ENCODE measurements at places on chromosomes 6 and 20.

DNA sequence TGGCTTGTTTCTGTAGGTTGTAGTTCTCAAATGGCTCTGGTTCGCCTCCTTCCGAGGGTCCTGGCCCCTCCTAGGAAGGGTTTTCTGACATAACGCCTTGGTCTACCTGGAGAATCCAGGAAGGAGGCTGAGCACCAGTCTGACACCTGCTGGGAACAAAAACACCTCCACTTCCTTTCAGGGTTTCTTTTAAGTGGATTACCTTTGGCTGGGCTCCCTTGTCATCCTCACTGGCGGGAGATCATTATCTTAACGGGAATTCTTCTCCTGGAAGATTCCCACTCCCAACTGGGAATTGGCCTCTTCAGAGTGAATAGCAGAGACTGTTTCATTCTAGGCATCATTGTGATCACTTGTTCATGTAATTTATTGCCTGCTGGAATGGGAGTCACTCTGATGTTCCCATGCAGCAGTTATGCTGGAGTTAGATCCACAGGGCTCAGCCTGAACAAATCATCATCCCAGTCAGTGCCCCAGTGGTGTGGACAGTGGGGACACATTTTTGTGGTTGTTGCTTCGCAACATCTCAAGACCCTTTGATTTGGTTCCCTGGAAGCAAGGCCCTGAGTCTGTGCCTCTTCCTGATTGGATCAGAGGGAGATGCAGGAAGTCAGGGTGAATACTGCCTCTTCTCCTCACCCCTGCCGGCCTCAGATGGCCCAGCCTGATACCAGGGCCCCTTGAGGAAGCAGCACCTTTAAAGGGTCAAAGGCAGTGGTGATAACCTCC is 49.1 kb downstream of the LYRM2 start:
- DNase-seq = no peak

DNA sequence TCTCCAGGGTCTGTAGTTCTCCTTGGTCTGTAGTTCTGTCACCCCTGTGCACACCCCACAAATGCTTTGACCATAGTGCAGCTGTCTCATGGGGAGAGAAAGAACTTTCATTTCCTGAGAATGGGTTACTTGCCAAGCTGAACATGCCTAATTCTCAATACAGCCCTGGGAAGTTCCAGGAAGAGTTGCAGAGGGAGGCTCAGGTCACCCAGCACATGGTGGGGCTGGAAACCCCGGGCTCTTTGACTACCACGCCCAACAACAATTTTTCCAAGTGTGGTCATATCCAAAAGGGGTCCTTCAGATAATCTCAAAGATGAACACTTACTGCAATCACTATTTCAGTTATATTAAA is 2.2 kb upstream of the PTPRA start:
- DNase-seq = no peak

GRCh38 chr6:166389119-166389518 is 6.4 kb upstream of the MPC1 start:
- DNase-seq = no peak

DNA sequence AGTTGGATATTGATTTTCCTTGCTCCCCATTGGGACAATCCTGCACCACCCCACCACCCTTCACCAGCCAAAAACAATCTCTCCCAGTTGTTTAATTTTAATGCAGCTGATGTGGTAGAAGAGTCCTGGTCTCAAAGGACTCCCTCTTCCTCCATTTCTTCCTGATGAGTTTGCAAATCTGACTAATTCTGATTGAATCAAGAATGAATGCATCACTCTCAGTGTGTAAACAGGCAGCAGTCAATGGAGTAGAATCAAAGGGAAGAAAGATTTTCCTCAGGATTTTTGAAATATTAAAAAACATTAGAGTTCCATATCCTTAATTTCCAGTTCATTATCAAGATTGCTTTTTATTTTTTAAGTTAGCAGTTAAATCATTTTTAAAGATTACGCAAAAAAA is 54.0 kb downstream of the PLG start:
- no peak for DNase-seq
